Renal cortex interstitium (tissue), 15 donors: ENCODE measurements at places on chromosomes 16 and 17. TPM values are rescaled to one million over a fixed set of nuclear protein-coding genes. Genes with fewer than 3 reads are reported as not detected.

- no peak for DNase-seq
Observed at GRCh38 chr17:35788477-35789368, 6.7 kb downstream of the MMP28 start.

- DNase-seq: no peak
Observed at GRCh38 chr16:75343286-75343685, 90.0 kb downstream of the CFDP1 start.

GRCh38 chr16:74811911-74812310 lies 37.3 kb upstream of the FA2H start:
- no peak for DNase-seq

DNA sequence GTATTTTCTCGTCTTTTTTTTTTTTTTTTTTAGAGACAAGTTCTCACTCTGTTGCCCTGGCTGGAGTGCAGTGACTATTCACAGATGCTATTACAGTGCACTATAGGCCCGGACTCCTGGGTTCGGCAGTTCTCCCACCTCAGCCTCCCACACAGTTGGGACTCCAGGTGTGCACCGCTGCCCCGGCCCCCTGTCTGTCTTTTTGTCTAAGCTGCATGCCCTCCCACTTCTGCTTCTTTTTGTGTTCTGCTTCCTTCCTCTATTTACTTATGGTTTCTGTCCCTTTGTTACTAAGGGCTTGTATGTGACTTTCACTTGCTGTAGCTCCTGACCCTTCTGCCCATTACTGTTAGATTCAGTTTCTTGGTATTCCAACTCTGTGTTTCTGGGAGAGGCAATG lies 20.5 kb downstream of the SLC7A6 start:
- no peak for DNase-seq

DNA sequence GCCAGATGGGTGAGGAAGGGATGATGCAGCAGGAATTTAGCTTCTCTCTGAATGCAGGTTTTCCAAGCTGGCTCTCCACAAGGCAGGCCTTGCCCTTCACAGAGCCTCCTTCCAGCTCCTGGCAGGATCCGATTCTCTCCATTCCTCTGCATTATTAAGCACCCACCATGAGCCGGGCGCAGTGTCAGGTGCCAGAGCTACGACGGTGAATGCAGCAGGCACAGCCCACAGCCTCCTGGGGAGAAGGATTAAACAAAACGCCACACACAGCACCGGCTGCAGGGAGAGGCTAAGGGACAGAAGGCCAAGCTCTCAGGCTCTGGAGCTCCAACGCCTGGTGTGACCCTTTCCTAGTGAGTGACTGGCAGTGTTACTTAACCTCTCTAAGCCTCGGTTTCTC lies 7.1 kb upstream of the MT2A start:
- DNase-seq: no peak

KRTAP1-5 gene
- not detected for polyA plus RNA-seq

SPNS2 gene
- polyA plus RNA-seq: 40.9 TPM

TTLL6 gene
- 0.52 TPM for polyA plus RNA-seq

CACNA1H gene
- polyA plus RNA-seq: 29.4 TPM

- DNase-seq: no peak
Observed at GRCh38 chr16:87435372-87436224, 43.5 kb downstream of the MAP1LC3B start.

DNA sequence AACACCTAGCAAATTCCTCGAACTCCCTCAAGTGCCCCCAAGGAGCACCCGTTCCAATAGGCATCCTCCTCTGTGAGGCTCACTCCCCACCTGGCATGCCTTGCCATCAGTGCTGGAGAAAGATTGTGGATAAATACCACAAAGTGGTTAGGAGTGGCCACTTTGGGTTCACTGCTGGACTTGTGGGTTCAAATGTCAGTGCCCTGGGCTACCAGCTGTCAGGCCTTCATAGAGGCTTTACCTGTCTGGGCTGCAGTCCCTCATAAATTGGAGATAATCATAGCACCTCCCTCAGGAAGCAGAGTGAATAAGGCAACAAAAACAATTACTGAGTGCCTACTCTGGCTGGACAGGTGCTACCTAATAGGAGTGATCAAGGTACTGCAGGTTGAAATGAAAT lies 1.5 kb upstream of the SYT17 start:
- DNase-seq: no peak
